ENCODE measurements at places on chromosomes 12 and 14.

DNA sequence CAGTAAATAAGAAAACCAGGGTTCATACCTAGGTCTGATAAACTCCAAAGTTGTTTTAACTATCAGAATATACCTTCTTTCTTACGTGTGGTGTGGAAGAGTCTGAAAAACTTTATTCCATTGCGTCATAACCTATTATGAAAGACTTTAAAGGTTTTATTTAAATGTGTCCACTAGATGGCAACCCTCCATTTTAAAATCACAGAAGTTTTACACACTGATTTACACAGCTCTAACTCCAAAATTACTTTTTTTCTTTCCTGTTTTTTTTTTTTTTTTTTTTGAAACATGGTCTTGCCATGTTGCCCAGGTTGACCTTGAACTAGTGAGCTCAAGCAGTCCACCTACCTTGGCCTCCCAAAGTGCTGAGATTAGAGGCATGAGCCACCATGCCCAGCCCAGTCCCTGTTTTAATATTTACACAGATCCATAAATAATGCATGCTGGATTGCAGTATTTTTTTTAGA lies 17.3 kb upstream of the TMPRSS12 start:
- DNase-seq, result peak; percentile 77

DNA sequence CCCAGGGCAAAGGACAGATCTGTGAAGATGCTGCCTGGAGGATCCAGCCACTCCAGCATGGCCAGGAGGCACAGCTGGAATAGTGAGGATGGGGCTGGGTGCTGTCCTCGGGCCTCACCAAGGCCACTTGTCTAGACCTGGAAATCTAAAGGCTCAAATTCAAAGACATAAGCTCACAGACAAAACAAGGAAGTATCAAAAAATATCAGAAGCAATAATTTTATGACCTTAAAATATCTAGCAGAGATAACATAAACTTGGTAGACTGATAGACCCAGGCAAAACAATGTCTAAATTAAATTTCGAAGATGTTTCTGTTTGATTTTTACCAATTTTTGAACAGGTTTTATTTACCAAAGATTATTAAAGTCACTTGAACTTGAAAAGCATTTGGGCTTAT lies 22.6 kb upstream of the MMP19 start:
- DNase-seq, result no peak

GRCh38 chr12:3603576-3603975 lies 112.6 kb downstream of the PRMT8 start:
- DNase-seq, result no peak

- peak; percentile 88 for DNase-seq
Observed at GRCh38 chr12:12398026-12398859, 41.4 kb downstream of the BORCS5 start.

- DNase-seq, result no peak
Observed at GRCh38 chr14:104595116-104595675, 9.4 kb downstream of the TMEM179 start.

DNA sequence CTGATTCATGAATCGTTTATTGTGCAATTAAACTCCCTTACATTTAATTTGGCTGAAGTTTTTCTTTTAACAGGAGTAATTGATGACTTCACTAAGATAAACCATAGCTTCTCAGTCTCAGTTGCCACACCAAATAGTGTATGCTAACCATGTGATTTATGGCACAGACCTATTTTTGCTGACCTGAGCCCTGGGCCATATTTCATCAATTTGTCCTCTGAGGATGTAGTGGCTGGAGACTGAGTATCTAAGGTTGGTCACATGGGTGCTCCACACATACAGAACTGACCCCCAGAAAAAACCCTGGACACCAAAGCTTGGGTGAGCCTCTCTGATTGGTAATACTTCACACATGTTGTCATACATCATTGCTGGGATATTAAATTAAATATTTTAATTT lies 255.1 kb downstream of the NEDD1 start:
- DNase-seq, result no peak

DNA sequence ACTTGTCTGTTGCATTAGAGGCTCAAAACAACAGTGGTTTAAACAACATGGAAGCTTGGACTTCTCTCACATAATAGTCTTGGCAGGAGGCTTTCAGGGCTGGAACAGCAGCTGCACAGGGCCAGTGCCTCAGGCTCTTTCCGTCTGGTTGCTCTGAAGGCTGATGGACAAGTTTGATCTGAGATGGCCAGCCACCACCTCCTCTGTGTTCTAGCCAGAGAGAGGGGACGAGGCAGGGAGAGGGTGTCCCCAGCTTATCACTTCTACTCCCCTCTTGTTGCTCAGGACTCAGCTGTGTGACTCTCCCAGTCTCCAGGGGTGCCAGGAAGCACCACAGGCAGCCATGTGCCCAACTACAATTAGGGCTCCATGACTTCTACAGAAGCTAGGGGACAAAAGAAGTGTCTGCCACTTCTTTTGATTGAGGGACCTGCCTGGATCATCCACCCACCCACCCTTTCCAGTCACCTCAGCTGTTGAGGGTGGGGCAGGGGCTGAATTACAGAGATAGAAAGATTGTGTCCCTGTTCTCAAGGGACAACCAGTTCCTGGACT lies 46.6 kb downstream of the SMIM41 start:
- no peak for DNase-seq

DNA sequence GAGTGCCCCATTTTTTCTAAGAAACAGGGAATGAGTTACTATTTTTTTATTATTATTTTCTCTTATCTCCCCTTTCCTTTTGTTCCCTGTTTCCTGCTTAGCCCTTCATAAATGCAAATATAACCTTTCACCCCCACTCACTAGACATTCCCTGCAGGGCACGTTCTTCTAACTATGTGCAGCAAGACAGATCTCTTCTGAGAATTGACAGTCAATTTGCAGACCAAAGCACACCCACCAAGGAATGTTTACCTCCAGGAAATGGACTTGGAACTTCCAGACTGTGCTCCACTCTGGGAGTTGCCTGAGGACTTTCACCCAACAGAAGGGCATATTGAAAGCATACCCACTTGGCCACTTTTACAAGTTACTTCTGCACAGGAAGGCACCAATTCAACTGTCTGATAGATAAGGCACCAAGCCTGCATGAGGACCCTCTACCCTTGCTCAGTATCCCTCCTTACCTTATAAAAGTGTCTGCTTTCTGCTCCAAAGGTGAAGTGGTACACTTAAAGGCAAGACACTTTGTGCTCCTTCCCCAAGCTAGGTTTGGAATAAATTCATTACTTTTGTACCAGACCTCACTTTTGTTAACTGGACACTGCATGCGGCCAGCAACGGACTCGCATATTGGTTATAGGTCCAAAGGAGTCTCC lies 6.5 kb downstream of the TAS2R19 start:
- DNase-seq, result no peak

- no peak for DNase-seq
Observed at GRCh38 chr14:61599942-61600341, 95.4 kb upstream of the HIF1A start.

DNA sequence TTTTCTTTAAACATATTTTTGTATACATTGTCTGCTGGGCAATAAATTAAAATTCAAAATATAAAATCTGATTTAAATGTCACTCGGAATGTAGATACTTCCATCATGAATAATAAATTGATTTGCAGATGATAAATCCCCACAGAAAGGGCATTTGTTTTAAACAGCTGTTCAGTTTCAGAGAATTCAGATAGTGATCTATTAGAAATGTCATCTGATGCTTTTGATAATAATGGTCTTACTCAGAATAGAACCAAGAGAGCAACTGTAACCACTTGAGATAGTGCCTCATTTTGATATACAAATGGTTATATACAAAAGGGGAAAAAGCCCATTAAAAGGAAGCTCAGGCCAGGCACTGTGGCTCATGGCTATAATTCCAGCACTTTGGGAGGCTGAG lies 43.4 kb downstream of the CDK17 start:
- no peak for DNase-seq

DNA sequence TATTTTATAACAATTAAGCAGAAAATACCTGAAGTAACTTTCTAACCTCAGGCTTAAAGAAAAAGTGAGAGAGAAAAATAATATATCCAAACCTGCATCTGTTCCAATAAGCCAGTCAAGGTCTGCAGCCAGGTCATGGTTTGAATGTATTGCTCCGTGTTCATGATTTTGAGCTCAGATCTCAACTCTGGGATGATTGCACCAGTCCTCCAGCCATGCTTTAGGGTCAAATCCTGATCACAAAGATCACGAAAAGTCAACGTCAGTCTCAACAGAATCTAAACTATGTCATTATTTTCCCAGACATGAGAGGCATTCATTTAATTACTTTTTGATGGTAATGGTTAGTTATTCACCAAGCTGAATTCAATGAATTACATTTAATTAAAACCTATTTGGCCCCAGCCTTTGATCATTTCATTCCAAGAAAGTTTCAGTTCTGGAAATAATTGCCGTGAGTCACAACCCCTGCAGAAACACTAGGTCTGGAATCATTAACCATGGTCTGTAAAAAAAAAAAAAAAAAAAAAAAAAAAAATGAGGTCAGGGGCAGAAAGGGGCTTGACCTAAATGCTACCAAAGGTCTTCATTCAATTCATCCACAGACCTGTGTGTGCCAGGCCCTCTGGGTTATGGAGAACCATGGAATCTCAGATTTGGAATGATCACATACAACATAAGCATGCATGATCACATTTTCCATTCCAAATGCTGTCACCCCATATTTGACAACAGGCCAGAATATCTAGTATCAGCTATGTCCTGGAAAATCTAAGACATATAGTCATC lies 55.6 kb downstream of the NT5DC3 start:
- DNase-seq, result peak; percentile 55

GRCh38 chr12:118472940-118473339 lies 96.6 kb downstream of the SUDS3 start:
- DNase-seq, result no peak

DNA sequence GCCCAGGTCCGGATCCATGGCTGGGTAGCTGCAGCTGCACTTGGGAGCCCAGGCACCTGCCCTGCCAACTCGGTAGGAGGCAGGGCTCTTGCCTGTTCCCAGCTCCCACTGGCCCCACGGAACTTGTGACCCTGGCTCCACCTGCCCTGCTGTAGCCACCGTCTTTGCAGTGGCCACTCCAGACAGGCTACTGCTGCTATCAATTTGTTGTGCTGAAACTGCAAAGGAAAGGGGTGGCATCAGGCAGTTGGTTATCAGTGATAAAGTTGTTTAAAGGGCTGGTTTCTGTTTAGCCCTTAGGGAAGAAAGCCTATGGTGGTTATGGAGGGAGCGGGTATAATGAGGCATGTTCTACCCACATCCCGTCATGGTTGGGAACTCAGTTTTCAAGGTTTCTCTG lies 32.1 kb upstream of the ARID2 start:
- DNase-seq, result no peak

GRCh38 chr14:50901361-50901760 lies 29.5 kb downstream of the ABHD12B start:
- DNase-seq, result no peak

GRCh38 chr12:15307079-15307478 lies 15.2 kb upstream of the PTPRO start:
- no peak for DNase-seq

- DNase-seq, result no peak
Observed at GRCh38 chr14:83764656-83765599, 1765.0 kb upstream of the FLRT2 start.

GRCh38 chr14:43735932-43736331 lies 771.2 kb downstream of the FSCB start:
- no peak for DNase-seq

DNA sequence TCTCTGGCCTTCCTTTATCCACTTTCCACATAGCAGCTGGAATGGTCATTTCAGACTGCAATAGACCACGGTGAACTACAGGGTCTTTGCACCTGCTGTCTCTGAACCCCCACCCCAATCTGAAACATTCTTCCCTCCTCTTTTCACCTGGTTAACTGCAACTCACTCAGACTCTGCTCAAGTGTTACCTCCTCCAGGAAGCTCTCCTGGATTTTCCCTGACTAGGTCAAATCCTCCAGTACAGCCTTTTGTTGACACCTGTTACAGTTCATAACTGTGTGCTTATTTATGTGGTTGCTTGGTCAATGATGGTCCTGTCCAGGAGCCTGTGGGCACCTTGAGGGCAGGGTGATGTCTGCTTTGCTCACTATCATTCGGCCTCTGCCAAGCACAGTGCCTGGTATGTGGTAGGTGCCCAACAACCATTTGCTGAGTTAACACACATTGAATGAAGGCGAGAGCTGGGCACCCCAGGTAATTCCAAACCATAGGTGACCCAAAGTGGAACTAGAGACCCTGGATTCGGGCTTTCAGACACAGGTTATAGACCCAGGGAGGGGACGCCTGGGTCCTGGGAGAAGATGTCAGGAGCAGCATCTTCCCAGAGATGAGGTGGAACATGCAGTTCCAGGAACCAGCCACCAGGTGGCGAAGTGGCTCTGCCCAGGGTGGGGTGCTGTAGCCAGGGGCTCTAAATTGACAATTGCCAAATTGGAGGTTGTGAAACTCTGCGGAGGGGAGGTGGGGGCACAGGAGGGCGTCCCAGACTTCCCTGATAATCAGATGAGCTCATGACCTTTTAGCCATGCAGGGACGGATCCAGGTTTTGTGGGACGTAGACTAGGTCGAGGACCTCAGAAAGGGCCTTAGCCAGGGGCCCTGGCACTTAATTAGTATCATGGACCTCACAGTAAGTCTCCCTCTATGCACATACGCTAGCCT lies 28.1 kb downstream of the TRPV4 start:
- peak; percentile 70 for DNase-seq

- peak; percentile 33 for DNase-seq
Observed at GRCh38 chr12:8559676-8560075, 19.0 kb upstream of the CLEC4E start.

GRCh38 chr12:69661386-69661785 lies 37.7 kb downstream of the BEST3 start:
- DNase-seq, result no peak

GRCh38 chr14:78022059-78022458 lies 148.1 kb upstream of the NRXN3 start:
- peak; percentile 84 for DNase-seq

- DNase-seq, result no peak
Observed at GRCh38 chr14:79663453-79663852, 547.9 kb downstream of the DIO2 start.

DNA sequence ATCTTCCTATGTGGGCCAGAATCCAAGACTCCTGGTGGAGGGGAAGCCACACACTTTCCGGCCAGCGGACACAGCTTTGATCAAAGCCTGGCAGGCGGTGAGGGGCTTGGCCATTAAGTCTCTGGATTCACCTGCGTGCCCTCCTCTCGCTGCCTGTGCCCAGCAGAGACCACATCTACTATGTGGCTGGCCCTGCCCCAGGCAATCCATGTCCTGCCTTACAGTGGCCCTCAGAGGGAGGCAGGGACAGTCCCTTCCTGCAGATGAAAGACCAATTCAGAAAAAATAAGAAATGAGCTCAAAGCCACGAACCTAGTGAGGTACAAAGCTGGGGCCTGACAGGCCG lies 82.7 kb upstream of the GPR68 start:
- DNase-seq, result no peak

GRCh38 chr14:65432361-65432948 lies 19.9 kb downstream of the FUT8 start:
- DNase-seq, result peak; percentile 39
